ENCODE measurements at places on chromosomes 2 and 18.
A peak's percentile ranks its signal among the peaks of the same experiment; 100 is the strongest.

- no peak for DNase-seq
These were observed 197.5 kb downstream of the IRS1 start for GRCh38 chr2:226601881-226602662.

GRCh38 chr2:46818141-46818621, 97.4 kb downstream of the MCFD2 start:
- DNase-seq = no peak

- DNase-seq = no peak
These were observed 440.9 kb upstream of the NRXN1 start for GRCh38 chr2:51472783-51473182.

GRCh38 chr2:64015898-64016297, 3.3 kb downstream of the VPS54 start:
- DNase-seq = no peak

DNA sequence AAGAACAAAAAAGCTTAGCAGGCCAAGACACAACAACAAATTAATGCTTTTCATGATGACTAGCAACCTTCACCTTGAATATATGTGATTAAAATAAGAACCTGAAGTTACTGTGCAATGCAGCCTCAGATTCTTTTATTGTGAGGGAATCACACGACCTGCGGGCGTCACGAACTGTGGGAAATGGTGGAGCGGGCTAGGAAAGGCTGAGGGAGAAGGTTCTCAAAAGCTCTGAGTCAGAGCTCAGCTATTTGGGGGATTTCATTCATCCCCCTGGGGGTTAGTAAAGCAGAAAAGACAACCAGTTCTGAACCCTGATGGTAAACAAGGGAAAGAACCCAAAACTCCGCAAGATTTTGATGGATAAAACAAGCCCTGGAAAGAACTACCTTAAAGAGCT, 89.3 kb upstream of the NCKAP5 start:
- DNase-seq = no peak

- no peak for DNase-seq
These were observed 187.1 kb downstream of the SUCLG1 start for GRCh38 chr2:84271977-84272376.

GRCh38 chr2:37143974-37144373, 12.8 kb downstream of the EIF2AK2 start:
- no peak for DNase-seq

GRCh38 chr2:27356382-27357181, at the start of gene GTF3C2:
Gene GTF3C2 (minus strand): TSS chr2:27356764. CDS start chr2:27343554, 13,210 bp downstream.
- DNase-seq = peak; percentile 93

DNA sequence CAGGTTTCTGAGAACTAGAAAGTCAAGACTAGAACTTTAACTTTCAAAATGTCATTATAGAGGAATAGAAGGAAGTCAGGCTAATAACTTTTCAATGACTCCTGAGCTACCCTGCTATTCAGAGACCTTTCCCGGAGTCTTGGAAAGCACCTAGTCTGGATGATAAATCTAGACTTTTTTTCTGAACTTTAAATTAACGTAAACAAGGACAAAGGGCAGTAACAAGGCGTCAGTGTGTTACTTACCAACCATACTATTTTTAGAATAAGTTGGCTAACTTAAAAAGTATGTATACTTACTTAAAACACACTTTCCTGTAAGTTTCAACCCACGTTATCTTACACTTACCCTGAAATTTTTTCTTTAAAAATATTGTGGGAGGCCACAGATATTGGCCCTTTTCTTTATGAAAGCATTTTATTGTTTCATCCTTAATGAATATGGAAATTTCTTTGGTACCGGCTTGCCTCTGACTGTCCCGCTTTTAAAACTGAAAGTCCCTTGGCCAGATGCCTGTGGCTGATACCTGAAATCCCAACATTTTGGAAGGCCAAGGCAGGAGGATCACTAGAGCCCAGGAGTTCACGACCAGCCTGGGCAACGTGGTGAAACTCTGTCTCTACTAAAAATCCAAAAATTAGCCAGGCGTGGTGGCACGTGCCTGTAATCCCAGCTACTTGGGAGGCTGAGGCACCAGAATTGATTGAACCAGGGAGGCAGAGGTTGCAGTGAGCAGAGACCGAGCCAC, 9.7 kb downstream of the PMAIP1 start:
- no peak for DNase-seq

- no peak for DNase-seq
These were observed 7.0 kb downstream of the AFF3 start for GRCh38 chr2:100135415-100135814.

GRCh38 chr18:41462946-41463345, 492.1 kb upstream of the PIK3C3 start:
- no peak for DNase-seq

DNA sequence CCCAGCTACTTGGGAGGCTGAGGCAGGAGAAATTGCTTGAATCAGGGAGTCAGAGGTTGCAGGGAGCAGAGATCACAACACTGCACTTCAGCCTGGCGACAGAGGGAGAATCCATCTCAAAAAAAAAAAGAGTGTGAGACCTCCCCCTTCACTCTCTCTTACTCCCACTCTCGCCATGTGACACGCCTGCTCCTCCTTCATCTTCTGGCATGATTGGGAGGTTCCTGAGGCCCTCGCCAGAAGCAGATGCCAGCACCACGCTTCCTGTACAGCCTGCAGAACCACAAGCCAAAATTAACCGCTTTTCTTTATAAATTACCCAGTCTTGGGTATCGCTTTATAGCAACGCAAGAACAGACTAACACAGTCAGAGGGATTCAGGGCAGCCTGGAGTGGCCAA, 66.3 kb upstream of the CREB1 start:
- no peak for DNase-seq

- no peak for DNase-seq
These were observed 253.9 kb upstream of the VWC2L start for GRCh38 chr2:214156971-214157370.

DNA sequence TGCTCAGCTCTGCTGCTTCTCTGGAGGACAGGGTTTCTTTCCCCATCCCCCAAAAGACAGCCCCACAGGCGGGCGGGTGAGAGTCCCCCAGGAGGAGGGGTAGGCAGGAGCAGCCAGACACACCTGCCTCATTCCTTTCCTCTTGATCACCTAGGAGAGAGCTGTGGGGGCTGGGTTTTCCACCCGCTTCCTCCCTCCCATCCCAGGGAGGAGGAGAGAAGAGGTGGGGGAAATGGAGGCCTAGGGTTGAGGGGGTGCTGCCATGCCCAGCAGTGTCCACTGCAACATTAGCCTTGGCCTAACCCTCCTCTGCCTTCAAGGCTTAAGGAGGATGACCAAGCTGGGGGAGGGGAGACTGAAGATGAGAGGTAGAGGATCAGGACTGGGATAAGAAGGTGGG, 14.7 kb downstream of the WNT10A start:
- no peak for DNase-seq

DNA sequence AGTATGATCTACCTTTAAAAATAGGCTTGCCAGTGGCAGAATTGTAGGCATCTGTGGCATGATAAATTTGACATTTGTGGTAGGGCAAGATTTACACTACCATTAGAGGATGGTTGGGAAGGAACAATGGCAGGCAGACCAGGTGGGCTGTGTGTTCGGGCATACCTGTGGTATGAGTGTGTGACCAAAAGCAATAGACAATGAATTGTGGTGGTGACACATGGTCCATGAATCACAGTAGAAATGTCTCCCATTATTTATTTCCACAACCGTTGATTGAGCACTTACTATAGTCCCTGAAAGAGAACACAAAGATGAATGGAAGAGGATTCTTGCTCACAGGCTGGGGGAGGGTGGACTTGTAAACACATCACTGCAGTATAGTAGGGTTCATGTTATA, 29.9 kb upstream of the RUFY4 start:
- no peak for DNase-seq

- no peak for DNase-seq
These were observed 298.9 kb downstream of the XIRP2 start for GRCh38 chr2:167187049-167187727.

DNA sequence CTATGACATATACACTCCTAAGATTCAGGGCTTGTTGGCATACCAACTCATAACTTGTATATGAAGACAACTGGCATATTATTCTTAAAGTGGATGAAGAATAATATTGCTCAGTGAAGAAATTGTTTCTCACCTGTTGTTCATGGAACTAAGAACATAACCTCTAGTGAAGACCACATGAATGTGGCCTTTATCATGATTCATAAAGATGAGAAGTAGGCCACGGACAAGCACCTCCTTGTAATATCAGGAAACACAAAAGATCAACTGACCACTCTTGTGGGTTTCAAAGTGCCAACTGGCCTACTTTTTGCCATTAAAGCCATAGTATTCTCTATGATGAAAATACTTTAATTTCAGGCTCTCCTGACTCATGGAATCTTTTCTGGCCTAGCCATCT, 407.4 kb downstream of the GRB14 start:
- no peak for DNase-seq

DNA sequence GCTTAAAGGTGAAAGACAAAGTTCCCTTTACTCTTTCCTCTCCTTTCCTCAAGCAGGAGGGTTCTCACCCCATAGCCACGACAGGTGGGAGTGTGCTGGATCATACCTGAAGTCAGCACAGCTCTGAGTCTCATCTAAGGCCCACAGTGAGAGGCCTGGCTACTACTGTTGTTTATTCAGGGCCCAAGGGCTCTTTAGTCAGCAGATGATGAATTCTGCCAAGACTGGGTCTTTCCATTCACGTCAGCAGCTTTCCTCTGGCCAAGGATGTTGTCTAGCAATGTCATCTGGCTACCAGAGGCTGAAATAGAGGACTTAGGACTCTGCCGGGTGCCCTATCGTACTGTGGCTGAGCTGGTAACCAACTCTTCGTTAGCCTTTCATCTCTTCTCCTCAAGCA, 308.4 kb upstream of the THUMPD2 start:
- no peak for DNase-seq

- DNase-seq = no peak
These were observed 219.9 kb downstream of the TMX3 start for GRCh38 chr18:68494802-68495581.

GRCh38 chr2:148917431-148917830, 42.4 kb downstream of the KIF5C start:
- DNase-seq = no peak

- DNase-seq = no peak
These were observed 25.3 kb upstream of the ACKR3 start for GRCh38 chr2:236544362-236544761.

DNA sequence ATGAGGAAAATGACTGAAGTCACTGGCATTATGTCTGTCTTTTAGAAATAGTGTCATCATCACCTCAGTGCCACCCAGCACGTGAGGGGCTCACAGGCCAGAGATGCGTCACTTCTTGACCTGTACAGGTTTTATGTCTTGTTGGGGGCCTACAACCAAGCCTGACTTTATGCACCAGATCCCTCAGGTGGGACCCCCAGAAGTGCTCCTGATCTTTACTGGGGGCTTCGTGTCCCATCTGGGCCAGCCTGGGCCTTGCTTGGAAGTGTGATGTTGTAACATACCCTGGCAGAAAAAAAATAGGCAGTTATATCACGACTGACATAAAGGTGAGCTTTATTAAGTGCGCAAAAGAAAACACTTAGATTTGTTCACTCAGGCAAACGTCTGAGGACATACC, 21.5 kb upstream of the GNAL start:
- no peak for DNase-seq

DNA sequence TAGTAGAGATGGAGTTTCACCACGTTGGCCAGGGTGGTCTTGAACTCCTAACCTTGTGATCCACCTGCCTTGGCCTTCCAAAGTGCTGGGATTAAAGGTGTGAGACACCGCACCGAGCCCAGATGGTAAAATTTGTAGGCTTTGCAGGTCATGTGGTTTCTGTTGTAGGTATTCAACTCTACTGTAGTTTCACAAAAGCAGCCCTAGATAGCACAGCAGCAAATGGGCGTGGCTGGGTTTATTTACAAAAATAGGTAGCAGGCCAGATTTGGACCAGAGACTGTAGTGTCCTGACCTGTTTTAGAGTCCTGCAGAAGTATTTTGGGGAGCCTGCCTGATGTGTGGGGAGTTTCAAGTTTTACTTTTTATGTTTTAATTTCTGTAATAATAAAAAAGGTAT, 84.1 kb upstream of the RASGRP3 start:
- no peak for DNase-seq

- no peak for DNase-seq
These were observed 114.0 kb downstream of the DSEL start for GRCh38 chr18:67402543-67402942.

- no peak for DNase-seq
These were observed 37.3 kb upstream of the VIT start for GRCh38 chr2:36659218-36659617.

GRCh38 chr2:157722580-157723234, 94.0 kb upstream of the ACVR1C start:
- no peak for DNase-seq

- DNase-seq = no peak
These were observed 33.3 kb upstream of the CREG2 start for GRCh38 chr2:101420623-101421022.

GRCh38 chr2:233227346-233227978, 24.0 kb upstream of the ATG16L1 start:
- DNase-seq = no peak

DNA sequence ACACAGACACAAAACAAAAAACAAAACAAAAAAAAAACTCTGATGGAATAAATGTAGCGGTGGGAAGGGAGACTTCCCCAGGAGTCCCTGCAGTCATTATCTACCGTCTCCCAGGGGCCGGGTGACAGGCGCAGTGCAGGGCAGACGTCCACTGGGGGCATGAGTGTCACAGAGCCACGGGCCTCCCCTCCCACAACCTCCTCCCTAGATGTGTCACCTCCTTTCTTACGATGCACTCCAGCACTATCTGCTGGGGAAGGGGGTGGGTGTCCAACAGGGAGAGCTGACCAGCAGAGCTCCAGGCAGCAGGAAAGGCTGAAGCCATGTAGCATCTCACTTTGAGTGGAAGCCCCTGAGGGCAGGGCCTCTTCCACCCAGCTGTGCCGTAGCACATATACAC, 84.5 kb downstream of the LONRF2 start:
- DNase-seq = no peak

DNA sequence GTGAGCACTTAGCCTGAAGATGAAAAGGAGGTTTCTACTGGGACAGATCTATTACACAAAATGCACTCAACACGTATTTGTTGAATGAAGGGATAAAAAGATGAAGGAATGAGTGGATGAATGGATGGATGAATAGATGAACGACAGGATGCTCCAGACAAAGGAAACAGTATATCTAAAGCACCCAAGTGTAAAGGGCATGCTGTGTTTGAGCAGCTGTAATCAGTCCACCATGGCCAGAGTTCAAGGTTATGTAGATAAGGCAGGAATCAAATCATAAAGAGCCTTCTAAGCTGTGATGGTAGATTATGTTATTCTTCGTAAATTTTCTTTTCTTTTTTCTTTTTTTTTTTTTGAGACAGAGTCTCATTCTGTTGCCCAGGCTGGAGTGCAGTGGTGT, 213.8 kb upstream of the FBXO11 start:
- DNase-seq = no peak

DNA sequence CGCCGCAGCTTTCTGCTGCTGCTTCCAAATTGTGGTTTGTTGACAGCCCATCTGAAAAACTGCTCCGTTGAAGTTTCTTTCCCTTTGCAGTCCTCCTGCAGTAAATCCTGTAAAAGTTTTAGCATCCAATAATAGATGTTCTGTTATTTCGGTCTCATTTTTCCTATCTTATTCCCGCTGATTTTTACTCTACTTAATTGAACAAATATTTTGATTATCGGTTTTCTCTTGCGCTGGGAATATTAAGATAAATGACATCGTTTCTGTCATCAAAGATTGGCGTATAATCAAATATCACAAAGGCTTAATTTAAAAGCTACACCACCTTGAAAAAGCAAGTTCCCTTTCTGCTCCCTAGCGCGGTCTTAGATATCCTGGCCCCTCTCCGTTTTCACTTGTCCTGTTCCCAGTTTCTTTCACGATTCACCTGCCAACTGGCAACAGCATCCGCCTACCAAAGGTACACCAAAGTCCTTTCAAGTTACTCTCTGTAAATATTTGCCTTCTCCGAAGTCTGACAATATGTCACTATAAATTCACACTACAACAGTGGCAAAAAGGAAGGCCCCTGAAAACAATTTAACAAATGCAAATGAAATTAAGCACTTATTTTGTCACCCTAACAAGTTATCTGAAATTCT, 1.0 kb upstream of the STRN start:
- no peak for DNase-seq

All from type B pancreatic cell (in vitro differentiated cells).